OCI-LY7 (cell line): ENCODE measurements at places on chromosomes 1 and 21.

- DNase-seq, result no peak
Observed at GRCh38 chr1:173869021-173869359, 810 bp downstream of the ZBTB37 start.

DNA sequence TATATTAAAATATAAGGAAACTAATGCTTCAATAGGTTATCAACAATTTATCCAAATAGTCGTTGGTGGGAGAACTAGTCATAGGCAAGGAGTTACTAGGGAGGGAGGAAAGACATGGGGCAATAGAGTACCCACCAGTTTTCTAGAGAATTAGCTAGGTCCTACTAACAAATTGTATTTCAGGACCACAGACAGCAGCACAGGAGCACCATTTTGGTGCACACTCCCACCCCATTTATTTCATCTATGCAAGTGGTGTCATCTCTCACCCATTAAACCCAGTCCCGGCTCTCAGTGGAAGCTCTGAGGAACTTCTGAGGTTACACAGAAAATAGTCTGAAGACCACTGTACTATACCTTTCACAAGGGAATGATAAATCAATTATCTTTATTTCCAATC, 89.0 kb upstream of the BCAR3 start:
- DNase-seq, result peak; percentile 9

DNA sequence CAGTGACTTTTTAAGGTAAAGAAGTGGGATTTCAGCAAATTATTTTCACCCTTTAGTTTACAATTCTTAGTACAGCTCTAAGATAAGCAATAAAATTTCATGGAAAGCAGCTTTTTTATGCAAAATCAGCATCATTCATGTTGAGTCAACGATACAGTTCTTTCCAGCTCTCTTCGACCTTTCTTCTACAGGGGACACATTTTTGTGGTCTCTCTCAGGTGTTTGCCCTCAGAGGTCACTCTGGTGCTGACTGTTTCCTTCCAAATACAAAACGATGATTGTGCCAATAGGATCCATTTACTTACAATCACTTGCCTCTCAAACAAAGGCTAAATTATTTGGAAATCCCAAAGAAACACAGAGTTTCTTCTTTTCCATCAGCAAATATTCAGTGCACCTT, 51.0 kb downstream of the PSMG1 start:
- DNase-seq, result no peak

DNA sequence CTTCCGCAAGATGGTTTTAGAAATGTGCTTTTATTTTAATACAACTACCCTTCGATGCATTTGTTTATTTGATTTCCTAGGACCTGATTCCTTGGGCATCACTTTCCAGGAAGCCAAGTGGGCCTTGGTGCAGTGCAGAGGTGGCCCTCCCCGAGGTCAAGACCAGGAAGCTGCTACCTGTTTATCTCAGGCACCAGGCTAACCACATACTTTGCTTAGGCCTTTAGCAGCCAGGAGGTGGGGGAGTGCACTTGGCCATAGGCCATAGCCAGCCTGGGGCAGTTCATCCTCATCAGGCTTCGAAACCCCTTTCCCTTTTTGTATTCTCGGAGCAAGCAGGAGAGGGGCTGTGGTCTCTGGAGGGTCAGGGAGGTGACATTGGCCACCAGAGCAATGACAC, 45.4 kb downstream of the SMYD2 start:
- DNase-seq, result peak; percentile 53
